Neural crest cell (in vitro differentiated cells): ENCODE measurements at places on chromosomes 3 and 15. TPM values are rescaled to one million over a fixed set of nuclear protein-coding genes. Genes with fewer than 3 reads are reported as not detected.
A peak's percentile ranks its signal among the peaks of the same experiment; 100 is the strongest.

Gene RHOV
- 0.80 and 1.0 TPM in 2 replicates for total RNA-seq

DNA sequence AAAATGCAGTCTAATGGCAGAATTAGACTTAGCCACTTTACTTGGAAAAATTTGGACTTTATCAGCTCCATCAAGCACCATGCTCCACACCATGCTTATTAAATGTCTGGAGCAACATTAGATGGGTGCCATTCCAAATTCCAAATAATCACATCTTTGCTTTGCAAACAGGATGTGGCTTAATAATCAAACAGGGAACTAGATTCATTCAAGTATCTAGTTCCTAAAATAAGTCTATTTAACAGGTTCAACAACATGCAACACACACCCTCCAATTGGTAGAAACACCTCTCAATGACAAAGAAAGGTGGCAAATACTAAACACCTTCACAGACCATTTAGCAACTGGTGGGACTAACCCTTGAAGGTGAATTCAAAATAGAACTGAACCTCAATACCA is 3.5 kb downstream of the HEXA start:
- no peak for DNase-seq
- peaks cover 29% of the 10 kb centered on the region for H3K4me1 ChIP-seq
- H3K4me3 ChIP-seq: no peak overlapping the region
- peaks cover 16% of the 10 kb centered on the region for H3K27me3 ChIP-seq

DNA sequence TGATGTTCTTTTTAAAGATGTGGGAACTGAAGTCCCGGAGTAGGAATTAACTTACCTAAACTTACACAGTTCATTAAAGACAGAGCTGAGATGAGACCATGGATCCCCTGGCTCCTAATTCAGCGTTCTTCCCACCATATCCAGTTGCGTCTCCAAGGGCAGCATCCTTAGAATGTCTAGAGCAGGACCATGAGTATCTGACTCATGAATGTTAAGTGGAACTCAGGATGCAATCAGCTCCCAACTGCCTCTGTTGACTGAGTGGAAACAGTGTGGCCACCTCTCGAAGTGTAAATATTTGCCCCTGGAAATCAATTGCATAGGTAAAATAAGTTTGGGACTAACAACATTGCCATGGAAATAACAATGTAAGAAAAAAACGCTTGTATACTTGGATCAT is 2.5 kb downstream of the SNTN start:
- no peaks in the 10 kb centered on the region for H3K27me3 ChIP-seq
- H3K27ac ChIP-seq: no peak overlapping the region
- no peak for DNase-seq
- peaks cover 3% of the 10 kb centered on the region for H3K36me3 ChIP-seq
- H3K4me3 ChIP-seq: no peak overlapping the region
- H3K4me1 ChIP-seq: no peaks in the 10 kb centered on the region

DNA sequence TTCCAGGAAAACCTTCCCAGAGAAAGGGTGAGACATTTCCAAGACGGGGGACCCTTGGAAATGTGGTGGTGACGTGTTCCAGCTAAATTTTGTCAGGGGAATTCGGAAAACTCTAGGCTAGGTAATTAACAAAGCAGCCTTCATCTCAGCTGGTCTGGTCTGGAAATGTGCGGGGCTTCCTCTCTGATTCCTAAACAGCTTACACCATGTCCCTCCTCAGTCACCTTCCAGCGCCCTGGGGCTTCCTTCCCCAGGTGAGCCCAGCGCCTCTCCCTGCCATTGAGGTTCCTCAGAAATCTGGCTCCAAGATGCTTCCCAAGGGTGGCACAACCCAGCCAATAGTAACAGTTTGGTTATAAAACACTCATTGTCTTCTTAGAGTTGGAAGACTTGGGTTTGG is 571 bp downstream of the ACAD9 start:
- no peak for DNase-seq
- H3K4me1 ChIP-seq: peaks cover 54% of the 10 kb centered on the region
- no peaks in the 10 kb centered on the region for H3K27me3 ChIP-seq
- H3K36me3 ChIP-seq: peaks cover 4% of the 10 kb centered on the region

DNA sequence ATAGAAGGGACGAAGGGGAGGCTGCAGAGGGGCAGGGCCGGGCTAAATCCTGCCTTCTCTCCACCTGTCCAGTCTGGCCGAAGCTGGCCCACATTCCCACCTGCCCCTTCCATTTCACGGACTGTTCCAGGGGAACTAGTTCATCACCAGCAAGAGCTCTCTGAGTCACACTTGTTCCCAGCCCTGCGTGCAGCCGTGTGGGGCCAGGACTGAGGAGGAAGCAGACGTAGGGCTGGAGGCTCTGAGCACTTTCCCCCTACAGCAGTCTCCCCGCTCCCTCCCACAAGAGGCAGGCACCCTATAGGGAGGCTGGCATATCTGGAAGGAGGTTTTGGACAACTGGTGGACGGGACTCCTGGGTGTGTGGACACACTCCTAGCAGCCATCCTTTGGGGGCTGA is 3.0 kb downstream of the ITIH4 start:
- peaks cover 3% of the 10 kb centered on the region for H3K4me1 ChIP-seq
- no peaks in the 10 kb centered on the region for H3K27me3 ChIP-seq
- no peak overlapping the region for H3K27ac ChIP-seq
- DNase-seq: no peak
- H3K36me3 ChIP-seq: no peaks in the 10 kb centered on the region

DNA sequence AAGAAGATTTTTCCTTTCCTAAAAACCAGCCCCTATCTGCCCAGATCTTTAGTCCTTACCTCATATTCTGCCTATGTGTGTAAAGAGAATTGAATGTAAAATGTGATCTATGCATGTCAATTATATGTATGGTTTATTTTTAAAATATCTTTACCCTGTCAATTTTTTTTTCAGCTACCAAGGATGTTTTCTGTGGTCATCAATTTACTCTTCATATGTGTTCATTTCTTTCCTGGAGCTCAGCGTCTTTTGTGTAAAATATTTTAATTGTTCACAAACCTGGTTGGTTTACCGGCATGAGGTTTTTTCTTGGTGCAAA is 1.7 kb upstream of the NR2F2 start:
- no peak for DNase-seq
- peak overlapping the region; percentile 96 for H3K27ac ChIP-seq
- peak overlapping the region; percentile 98 for H3K4me3 ChIP-seq
- H3K27me3 ChIP-seq: peaks cover 41% of the 10 kb centered on the region

Gene SPATA12
- total RNA-seq: not detected in 2 replicates

- H3K27ac ChIP-seq: peak overlapping the region; percentile 85
- H3K27me3 ChIP-seq: no peaks in the 10 kb centered on the region
- H3K4me3 ChIP-seq: peak overlapping the region; percentile 45
- DNase-seq: no peak
- H3K4me1 ChIP-seq: peaks cover 83% of the 10 kb centered on the region
Measured at GRCh38 chr15:67146875-67147381, 81.5 kb downstream of the SMAD3 start.

Gene CDHR4
- 0.12 and 0.16 TPM in 2 replicates for total RNA-seq

- peaks cover 2% of the 10 kb centered on the region for H3K36me3 ChIP-seq
- DNase-seq: no peak
- no peak overlapping the region for H3K27ac ChIP-seq
Measured at GRCh38 chr3:115275896-115276295, 128.8 kb upstream of the ZBTB20 start.

- H3K36me3 ChIP-seq: no peaks in the 10 kb centered on the region
- H3K27ac ChIP-seq: no peak overlapping the region
- DNase-seq: no peak
- H3K4me1 ChIP-seq: no peaks in the 10 kb centered on the region
Measured at GRCh38 chr3:165669967-165670366, 167.3 kb downstream of the BCHE start.

Gene DLL4
- total RNA-seq: 1.7 and 2.0 TPM in 2 replicates

GRCh38 chr3:33602829-33603228 is 115.2 kb downstream of the CLASP2 start:
- no peak overlapping the region for H3K27ac ChIP-seq
- H3K4me3 ChIP-seq: no peak overlapping the region
- no peaks in the 10 kb centered on the region for H3K27me3 ChIP-seq

DNA sequence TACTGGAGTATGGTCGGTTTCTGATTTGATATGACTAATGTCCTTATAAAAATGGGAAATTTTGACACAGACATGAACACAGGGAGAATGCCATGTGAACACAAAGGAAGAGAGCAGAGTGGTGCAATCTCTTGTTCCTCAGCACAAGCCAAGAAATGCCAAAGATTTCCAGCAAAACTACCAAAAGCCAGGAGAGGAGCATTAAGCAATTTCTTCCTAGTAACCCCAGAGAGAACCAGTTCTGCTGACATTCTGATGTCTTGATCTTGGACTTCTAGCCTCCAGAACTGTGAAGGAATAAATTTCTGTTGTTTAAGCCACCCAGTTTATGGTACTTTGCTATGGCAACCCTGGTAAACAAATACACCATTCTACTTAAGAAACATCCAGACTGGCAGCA is 227.8 kb upstream of the MRPL3 start:
- no peak overlapping the region for H3K27ac ChIP-seq
- no peaks in the 10 kb centered on the region for H3K36me3 ChIP-seq
- H3K4me3 ChIP-seq: no peak overlapping the region

DNA sequence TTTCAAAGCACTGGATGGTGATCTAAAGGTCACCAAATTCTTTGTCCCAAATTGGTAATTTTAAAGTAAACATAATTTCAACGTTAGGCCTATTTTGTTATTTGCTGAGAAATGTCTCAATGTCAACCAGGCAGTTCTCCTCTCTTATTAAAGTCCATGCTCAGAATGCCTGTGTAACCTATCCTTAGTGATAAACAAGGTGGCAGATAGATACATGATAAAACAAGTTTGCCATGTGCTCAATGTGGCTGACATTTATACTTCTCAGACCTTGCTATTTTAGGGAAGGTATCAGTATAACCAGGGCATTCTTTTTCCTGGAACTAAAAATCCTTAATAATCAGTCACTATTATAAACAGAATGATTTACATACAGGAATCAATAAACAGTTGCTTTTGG is 8.5 kb downstream of the MBNL1 start:
- peaks cover 26% of the 10 kb centered on the region for H3K4me1 ChIP-seq
- H3K36me3 ChIP-seq: no peaks in the 10 kb centered on the region
- H3K27ac ChIP-seq: no peak overlapping the region
- no peak overlapping the region for H3K4me3 ChIP-seq
- H3K27me3 ChIP-seq: no peaks in the 10 kb centered on the region

DNA sequence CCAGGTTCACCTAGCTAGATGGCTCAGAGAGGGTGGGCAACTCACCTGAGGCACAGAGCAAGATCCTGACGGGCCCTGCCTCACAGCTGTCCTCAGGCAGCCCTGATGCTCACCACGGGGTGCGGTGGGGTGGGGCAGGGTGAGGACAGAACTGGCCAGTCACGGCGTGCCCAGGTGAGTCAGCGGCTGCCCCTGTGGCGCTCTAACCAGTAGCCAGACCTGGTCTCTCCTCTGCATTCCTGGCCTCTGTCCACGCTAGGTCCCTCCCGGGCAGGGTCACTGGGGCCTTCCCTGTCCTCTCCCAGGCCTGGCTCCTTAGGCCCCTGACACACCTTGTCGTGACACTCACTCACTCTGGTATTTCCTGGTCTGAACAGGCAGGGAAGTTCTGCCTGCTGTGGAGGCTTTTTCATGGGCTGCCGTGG is 901 bp downstream of the ALS2CL start:
- peak overlapping the region; percentile 78 for H3K4me3 ChIP-seq
- peaks cover 5% of the 10 kb centered on the region for H3K4me1 ChIP-seq
- H3K36me3 ChIP-seq: no peaks in the 10 kb centered on the region
- H3K27ac ChIP-seq: no peak overlapping the region
- H3K27me3 ChIP-seq: peaks cover 22% of the 10 kb centered on the region

Gene RASGRF1
- 0.16 and 0.55 TPM in 2 replicates for total RNA-seq

GRCh38 chr3:50395070-50395860 is 35.9 kb upstream of the TMEM115 start:
- no peaks in the 10 kb centered on the region for H3K27me3 ChIP-seq
- no peak overlapping the region for H3K4me3 ChIP-seq
- no peak for DNase-seq
- H3K27ac ChIP-seq: no peak overlapping the region
- no peaks in the 10 kb centered on the region for H3K36me3 ChIP-seq

Gene GOLGA8M
- 0.40 and 0.82 TPM in 2 replicates for total RNA-seq

DNA sequence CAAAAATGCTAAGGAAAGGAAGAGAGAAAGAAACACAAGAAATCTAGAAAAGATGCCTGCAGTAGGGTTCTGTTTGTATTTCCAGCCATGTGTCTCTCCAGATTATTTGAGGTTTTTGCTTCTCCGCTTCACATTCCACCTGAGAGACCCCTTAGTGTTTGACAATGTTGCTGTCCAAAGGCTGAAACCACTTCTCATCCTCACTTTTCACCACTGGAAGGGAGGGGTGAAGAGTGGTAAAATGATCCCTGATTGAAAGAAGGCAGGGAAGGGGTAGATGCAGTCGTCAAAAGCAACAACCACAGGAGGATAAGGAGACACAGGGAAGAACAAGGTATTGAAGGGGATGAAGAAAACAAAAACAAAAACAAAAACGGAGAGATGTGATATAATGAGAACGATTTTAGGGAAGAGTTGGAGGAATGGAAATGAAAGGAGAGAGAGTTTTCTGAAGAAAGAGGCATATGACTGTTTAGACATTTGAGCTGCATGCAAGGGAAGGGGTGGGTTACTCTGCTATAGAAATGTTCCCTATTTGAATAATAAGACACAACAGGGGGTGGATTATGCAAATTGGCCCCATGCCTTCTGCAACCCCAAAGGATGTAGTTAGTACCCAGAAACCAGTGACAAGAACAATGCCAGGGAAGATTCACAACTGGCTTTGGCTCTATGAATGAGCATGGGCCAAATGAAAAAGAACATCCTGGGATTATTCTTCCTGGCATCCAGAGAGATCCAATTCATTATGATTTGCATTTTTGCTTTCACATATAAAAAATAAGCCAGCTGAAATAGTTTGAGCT is 235.9 kb downstream of the GAP43 start:
- no peak overlapping the region for H3K4me3 ChIP-seq
- no peaks in the 10 kb centered on the region for H3K27me3 ChIP-seq
- H3K27ac ChIP-seq: no peak overlapping the region

- DNase-seq: no peak
- no peaks in the 10 kb centered on the region for H3K36me3 ChIP-seq
- no peak overlapping the region for H3K4me3 ChIP-seq
Measured at GRCh38 chr15:46654993-46655392, 1020.2 kb downstream of the SQOR start.

GRCh38 chr3:194867270-194867983 is 181.7 kb downstream of the FAM43A start:
- no peak for DNase-seq
- H3K36me3 ChIP-seq: no peaks in the 10 kb centered on the region
- peaks cover 11% of the 10 kb centered on the region for H3K27me3 ChIP-seq

GRCh38 chr3:179321668-179322285 is 1.1 kb upstream of the ZNF639 start:
- no peaks in the 10 kb centered on the region for H3K27me3 ChIP-seq
- peak overlapping the region; percentile 80 for H3K4me3 ChIP-seq
- H3K4me1 ChIP-seq: peaks cover 28% of the 10 kb centered on the region
- H3K36me3 ChIP-seq: no peaks in the 10 kb centered on the region
- peak; percentile 16 for DNase-seq
- H3K27ac ChIP-seq: no peak overlapping the region
